ENCODE measurements at places on chromosomes 4 and X. TPM values are rescaled to one million over a fixed set of nuclear protein-coding genes. Genes with fewer than 3 reads are reported as not detected.

DNA sequence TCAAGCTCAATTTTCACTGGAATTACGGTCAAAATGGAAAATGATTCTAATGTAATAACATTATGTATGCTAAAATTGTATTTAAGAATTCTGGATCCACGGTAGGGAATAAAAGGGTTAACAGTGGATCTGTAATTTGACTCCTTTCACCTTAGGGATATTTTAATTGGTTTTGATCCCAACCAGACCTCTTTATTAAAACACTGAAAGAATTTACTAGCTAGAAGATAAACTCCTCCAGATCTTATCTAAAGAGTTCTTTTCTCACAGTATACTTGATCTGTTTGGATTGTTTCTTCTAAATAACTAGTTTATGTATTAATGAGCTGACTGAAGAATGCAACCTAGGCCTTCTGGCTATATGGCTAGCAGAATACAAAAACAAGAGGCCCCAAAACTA is 118.4 kb downstream of the DDX53 start:
- H3K27ac ChIP-seq: no peak overlapping the region
- DNase-seq: no peak
- no peak overlapping the region for H3K4me3 ChIP-seq

The RPL34 gene
- total RNA-seq: 967 TPM

The TCEAL6 gene
- total RNA-seq: 0.55 TPM

The SHROOM3 gene
- total RNA-seq: 173 TPM

The TBC1D8B gene
- 20.7 TPM for total RNA-seq

GRCh38 chr4:180530787-180531186 is 1712.4 kb upstream of the TENM3 start:
- H3K4me3 ChIP-seq: no peak overlapping the region
- no peaks in the 10 kb centered on the region for H3K4me1 ChIP-seq
- DNase-seq: no peak
- H3K27me3 ChIP-seq: no peaks in the 10 kb centered on the region

DNA sequence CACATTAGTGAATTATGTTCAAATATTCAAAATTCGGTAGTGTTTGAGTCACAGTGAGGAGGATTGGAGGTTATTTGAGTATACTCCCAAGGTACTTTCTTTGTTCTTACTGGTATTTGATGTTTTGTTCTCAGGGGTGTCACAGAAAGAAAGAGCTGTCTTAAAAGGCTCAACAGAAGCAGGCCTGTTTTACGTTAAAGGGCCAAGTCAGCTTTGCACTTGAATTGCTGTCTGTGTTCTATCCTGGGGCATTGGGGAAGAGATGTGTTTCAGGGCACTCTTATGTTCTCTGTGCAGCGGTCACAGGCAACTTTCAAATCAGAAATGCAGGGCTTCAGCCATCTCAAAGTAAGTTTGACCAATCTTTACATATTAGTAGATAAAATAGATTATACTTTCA is 1113.1 kb upstream of the LCORL start:
- no peaks in the 10 kb centered on the region for H3K36me3 ChIP-seq
- H3K4me3 ChIP-seq: no peak overlapping the region
- DNase-seq: no peak
- no peaks in the 10 kb centered on the region for H3K4me1 ChIP-seq
- H3K27me3 ChIP-seq: no peaks in the 10 kb centered on the region

The EPHA5 gene
- total RNA-seq: 0.39 TPM

- no peaks in the 10 kb centered on the region for H3K4me1 ChIP-seq
- no peaks in the 10 kb centered on the region for H3K27me3 ChIP-seq
- no peak overlapping the region for H3K4me3 ChIP-seq
- no peak overlapping the region for H3K27ac ChIP-seq
- DNase-seq: no peak
These were observed 318.6 kb upstream of the CASK start for GRCh38 chrX:42242004-42242403.

- H3K4me1 ChIP-seq: no peaks in the 10 kb centered on the region
- no peak overlapping the region for H3K27ac ChIP-seq
These were observed 1.4 kb downstream of the DDIT4L start for GRCh38 chr4:100188829-100189228.

- H3K27ac ChIP-seq: no peak overlapping the region
- H3K27me3 ChIP-seq: no peaks in the 10 kb centered on the region
- DNase-seq: no peak
- H3K4me1 ChIP-seq: no peaks in the 10 kb centered on the region
These were observed 4.5 kb downstream of the DMP1 start for GRCh38 chr4:87654487-87655044.

DNA sequence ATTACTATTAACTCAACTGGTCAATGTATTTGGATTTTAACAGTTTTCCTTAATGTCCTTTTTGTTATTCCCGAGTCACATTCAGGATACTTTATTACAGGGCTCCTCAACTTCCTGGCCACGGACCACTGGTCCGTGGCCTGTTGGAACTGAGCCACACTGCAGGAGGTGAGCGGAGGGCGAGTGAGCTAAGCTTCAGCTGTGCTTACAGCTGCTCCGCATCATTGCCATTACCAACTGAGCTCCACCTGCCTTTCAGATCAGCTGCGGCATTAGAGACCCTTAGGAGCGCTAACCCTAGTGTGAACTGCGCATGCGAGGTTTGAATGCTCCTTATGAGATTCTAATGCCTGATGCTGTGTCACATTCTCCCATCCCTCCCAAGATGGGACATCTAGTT is 591.7 kb downstream of the CCSER1 start:
- H3K27ac ChIP-seq: no peak overlapping the region
- no peak overlapping the region for H3K4me3 ChIP-seq
- no peaks in the 10 kb centered on the region for H3K27me3 ChIP-seq
- DNase-seq: no peak
- no peaks in the 10 kb centered on the region for H3K4me1 ChIP-seq

GRCh38 chrX:149650162-149650561 is 18.6 kb upstream of the TMEM185A start:
- no peaks in the 10 kb centered on the region for H3K4me1 ChIP-seq
- no peak overlapping the region for H3K27ac ChIP-seq
- DNase-seq: no peak
- H3K36me3 ChIP-seq: no peaks in the 10 kb centered on the region

- H3K36me3 ChIP-seq: no peaks in the 10 kb centered on the region
- no peaks in the 10 kb centered on the region for H3K27me3 ChIP-seq
- H3K27ac ChIP-seq: no peak overlapping the region
- no peak overlapping the region for H3K4me3 ChIP-seq
- DNase-seq: no peak
These were observed 929.7 kb downstream of the C4orf33 start for GRCh38 chr4:130025701-130026100.
